Stimulated activated CD8-positive, alpha-beta memory T cell treated with anti-CD3 and anti-CD28 coated beads, Interleukin-15, amount 100 ng/mL, for 48 hours (primary cell): ENCODE measurements at places on chromosomes 5 and 9.

DNA sequence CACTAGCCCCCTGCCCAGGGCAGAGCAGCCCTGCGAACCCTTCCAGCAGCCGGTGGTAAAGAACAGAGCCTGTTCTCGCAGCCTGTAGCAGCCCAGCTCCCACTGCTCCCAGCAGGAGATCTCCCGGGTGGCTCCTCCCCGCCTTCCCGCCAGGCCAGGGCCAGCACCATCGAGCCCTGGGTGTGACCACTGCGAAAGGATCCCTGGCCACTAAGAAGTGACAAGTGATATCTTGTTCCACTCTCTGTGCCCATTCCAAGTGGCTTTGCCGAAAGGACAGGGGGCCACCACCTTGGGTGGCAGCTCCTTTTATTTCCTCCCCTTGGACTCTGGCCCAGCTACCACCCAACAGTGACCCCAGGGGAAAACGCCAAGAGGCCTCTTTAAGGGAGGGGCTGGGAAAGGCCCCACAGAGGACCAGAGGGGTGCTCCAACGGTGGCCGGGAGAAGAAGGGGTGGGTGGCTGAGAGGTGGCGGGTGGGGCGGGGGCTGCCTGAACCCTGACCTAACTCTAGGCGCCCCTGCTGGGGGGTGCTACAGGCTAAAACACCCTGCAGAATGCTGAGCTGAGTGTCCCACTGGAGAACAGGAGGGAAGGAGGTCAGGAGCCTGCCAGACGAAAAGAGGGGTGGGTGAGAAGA, 1.6 kb downstream of the NACC2 start:
- DNase-seq, result no peak

DNA sequence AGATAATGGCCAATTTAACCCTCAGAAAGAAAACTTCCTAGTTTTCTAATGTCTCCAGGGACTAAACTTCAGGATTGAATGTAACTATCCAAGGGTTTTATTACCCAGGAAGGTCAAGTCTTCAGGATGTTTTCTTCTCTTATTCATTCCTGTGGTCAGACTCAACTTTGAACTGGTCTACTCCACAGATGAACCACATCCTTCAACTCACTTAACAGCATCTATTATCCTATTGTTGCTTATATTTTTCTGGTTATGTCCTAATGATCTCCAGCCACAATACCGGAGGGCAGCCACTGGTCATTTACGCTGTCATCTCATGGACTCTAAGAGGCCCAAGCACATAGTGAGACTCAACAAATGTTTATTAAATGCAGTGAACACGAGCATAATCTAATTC, 47.2 kb upstream of the LIFR start:
- DNase-seq, result no peak

DNA sequence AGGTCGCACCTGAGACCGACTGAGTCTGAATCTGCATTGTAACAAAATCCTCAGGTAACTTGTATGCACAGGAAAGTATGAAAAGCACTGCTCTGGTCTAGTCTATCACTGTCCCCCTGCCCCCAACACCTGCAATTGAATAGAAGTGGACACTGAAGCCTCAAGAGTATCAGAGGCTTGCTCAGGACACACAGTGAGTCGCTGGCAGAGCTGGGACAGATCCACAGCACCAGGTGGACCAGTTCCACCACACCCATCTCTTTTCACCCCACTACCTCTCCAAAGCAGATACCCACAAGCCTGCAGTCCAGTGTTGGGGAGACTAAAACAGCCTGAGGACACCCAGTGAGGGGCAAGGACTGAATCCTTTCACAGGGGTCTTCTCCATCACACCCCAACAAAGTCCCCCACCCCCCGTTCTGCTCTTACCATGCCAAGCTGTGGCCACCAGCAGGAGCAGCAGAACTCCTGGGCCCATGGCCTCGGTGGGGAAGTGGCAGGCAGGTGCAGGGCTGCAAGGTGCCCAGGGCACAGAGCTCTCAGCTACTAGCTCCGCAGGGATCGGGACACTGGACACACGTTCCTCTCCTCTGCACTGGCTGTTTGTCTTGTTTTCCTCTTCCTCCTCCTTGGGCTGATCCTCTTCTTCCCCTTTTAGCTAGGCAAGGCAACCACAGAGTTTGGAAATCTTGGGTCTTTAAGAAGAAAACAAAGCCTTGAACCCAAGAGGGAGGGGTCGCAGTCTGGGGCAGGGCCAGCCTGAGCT, at the start of gene CSF1R:
Gene CSF1R, minus strand, starts transcription at position 605 of the 766 bp plus-strand sequence. Its CDS starts 127 bp downstream, at position 478.
- DNase-seq, result no peak

- no peak for DNase-seq
Measured at GRCh38 chr9:136135326-136136126, 16.9 kb upstream of the TMEM250 start.

GRCh38 chr9:76798527-76798926, 34.3 kb downstream of the PCA3 start:
- no peak for DNase-seq

DNA sequence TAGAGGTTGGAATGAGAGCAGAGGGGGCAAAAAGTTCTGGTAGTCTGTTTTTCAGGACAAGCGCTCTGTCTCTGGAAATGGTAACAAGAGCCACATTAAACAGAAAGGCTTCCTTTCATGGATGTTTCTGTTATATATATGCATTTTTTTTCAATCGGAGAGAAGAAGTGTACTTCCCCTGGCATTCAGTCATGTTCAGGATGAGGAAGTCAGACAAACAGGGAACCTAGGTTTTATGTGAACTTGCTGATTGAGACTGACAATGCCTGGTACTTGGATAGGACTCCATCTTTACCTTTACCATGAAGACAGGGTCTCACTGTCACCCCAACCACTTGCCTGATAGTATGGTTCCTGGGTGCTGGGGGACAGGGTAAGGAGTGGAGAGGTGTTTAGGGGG, 30.1 kb upstream of the ZBED3 start:
- DNase-seq, result no peak

DNA sequence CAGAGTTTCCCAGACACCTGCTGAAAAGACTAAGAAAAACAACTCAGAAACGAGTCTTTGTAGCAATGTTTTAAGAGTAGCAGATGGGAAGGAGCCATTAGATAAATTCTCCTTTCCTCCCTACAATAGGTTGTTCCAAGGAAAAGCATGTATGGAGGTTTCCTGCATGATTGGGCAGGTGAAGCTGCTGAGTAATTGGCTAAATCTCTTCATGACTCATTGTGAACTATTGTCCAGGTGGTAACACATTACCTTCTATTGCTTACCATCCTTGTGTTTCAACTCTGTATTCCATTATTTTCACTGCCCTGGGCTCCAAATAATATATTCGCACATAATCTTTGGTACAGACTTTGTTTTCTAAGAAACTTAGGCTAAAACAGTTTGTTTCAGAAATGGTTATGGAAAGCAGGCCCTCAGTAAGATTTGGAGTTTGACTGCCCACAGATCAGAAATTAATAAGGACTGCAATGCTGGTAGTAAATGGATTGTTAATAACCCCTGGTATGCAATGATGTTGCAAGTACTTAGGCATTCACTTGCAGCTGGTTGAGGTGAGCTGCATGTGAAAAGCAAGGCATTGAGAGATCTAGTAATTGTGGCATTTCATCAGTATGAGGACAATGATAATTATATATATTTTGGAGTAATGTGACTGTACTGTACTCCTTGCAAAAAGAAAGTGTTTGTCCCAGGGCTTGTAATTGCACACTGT, 281.4 kb upstream of the VLDLR start:
- DNase-seq, result no peak

DNA sequence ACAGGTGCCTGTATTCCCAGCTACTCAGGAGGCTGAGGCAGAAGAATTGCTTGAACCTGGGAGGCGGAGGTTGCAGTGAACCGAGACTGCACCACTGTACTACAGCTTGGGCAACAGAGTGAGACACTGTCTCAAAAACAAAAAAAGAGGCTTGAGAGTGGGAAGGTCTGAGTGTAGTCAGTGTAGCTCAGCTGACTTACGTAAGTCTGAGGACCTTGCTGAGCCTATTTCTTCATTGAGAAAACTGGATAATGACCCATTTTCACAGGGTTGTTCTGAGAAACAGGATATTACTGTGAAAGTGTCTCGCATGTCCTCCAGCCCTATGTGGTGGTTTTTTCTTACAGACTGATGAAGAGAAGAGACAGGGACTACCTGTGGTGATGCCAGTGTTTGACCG, 66.7 kb downstream of the WDR41 start:
- DNase-seq, result no peak

- no peak for DNase-seq
Measured at GRCh38 chr9:73573235-73573634, 421.6 kb downstream of the ANXA1 start.

DNA sequence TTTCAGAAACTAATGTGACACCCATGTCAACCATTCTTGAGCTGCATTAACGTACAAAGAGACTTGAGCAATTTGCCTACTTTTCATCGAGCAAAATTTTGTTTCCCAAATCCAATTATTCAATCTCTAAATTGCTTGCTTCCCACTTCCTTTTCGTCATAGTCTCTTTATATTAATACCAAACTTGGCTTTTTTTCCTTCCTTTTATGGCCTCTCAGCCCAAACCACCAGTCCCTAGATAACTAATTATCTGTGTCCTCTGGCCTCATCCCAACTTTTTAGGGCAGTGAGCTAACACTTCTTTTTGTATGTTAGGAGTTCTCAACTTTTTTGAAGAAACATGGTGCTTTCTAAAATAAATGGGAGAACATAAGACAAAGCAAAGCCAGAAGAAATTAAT, 155.5 kb upstream of the S1PR3 start:
- no peak for DNase-seq

- no peak for DNase-seq
Measured at GRCh38 chr5:147051193-147051592, 172.6 kb upstream of the PPP2R2B start.

GRCh38 chr9:87277346-87277745, 220.3 kb upstream of the DAPK1 start:
- DNase-seq, result no peak

DNA sequence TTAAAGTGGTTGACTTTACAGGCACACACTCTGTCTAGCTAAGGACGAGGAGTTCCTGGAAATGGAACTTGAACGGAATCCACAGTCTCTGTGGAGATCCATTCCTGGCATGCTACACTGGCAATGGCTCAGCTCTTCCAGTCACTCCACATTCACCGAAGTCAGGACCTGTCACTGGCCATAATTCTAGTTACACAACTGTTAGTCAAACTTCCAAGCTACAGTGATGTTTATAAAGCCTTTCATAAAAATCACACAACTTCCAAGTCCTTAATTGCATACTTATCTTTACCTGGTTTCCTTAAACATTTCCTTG, 15.7 kb downstream of the CDC14B start:
- DNase-seq, result no peak

DNA sequence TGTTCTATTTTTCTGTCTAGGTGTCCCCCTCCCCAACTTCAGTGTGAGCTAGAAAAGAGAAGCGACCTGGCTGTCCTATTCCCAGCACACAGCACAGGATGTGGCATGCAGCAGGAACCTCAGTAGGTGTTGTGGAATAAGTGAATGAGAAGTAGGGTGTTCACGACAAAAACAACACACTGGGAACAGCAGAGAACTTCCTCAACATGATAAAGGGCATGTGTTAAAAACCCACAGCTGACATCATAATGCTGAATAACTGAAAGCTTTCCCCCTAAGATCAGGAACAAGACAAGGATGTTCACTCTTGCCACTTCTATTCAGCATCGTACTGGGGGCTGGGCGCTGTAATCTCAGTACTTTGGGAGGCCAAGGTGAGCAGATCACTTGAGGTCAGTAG, 155.6 kb upstream of the ZNF618 start:
- DNase-seq, result no peak

- no peak for DNase-seq
Measured at GRCh38 chr5:1460054-1460682, 14.9 kb upstream of the SLC6A3 start.

- DNase-seq, result peak; percentile 62
Measured at GRCh38 chr9:124216474-124217176, 41.1 kb upstream of the NEK6 start.

DNA sequence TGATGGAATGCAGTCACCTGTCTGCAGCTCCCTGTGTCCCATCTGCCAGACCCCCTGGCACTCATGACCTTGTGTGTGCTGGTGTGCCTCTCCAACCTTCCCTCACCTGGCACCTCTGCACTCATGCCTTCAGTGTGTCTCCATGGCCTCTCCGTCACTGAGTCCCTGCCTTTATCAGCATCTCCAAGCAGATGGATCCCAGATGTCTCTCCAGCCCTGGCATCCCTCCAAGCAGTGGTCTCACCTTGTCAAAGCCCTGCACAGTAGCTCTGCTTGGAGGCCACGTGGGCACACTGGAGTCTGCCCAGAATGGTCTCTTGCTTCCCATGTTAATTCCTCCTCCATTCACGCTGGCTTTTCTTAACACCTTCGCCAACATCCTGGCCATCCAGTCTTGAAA, 84.8 kb downstream of the DAP start:
- no peak for DNase-seq

GRCh38 chr5:180521101-180521500, 26.9 kb downstream of the CNOT6 start:
- DNase-seq, result no peak

- no peak for DNase-seq
Measured at GRCh38 chr5:30040488-30041118, 1152.9 kb upstream of the CDH6 start.

DNA sequence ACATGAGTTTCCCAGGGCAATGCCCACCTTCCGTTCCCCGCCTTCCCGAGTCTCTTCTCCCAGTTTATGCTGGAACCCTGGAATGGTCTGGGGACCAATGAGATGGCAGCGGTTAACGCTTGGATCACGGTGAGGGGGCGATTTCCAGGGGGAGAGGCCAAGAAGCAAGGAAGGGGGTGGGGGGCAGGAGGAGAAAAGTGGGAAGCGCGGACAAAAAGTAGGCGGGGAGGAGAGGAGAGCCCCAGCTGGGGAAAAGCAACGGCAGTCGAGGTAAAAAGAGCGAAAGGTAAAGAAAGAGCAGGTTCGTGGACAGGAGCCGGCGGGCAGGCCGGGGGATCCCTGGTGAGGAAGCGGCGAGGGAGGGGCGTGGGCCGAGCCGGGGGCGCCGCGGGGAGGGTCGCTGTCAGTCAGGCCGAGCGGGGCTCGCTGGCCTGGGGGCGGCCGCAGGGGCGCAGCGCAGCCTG, 508 bp upstream of the SNCAIP start:
- no peak for DNase-seq

GRCh38 chr9:126295936-126296600, 30.6 kb upstream of the MVB12B start:
- DNase-seq, result no peak

DNA sequence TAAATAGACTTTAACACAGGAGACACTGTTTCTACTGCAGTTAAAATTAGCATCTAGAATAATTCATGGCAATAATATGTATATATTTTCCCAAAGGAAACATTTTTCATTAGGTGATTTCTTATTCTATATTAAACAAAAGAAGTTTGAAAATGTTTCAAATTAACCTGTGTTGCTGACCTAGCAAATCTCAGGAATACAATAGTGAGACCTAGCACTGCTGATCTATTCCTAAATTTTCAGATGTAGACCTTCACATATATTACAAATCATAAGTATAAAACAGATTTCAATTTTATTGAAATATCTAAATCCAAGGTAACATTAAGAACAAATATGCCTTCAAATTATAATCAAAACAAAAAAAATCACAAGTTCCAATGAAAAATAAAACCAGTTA, 15.1 kb downstream of the LMBRD2 start:
- DNase-seq, result no peak

DNA sequence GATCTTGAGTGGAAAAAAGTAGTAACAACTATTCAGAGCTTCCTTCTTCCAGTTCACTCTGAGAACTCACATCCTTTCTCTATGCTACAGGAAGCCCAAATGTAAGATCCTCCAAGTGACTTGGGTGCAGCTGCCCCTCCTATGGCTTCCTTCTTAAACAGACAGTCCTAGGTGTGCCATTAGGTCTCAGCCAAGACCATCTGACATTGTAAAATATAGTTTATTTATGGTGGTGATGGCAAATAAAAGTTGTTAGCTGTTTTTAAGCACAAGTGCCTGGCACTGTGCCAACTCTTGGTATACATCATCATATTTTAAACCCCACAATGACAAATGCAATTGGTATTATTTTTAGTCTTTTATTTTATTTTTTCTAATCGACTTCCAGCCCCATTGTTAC, 58.1 kb downstream of the TMEM252 start:
- DNase-seq, result no peak
